ENCODE measurements at places on chromosomes 4 and X.

DNA sequence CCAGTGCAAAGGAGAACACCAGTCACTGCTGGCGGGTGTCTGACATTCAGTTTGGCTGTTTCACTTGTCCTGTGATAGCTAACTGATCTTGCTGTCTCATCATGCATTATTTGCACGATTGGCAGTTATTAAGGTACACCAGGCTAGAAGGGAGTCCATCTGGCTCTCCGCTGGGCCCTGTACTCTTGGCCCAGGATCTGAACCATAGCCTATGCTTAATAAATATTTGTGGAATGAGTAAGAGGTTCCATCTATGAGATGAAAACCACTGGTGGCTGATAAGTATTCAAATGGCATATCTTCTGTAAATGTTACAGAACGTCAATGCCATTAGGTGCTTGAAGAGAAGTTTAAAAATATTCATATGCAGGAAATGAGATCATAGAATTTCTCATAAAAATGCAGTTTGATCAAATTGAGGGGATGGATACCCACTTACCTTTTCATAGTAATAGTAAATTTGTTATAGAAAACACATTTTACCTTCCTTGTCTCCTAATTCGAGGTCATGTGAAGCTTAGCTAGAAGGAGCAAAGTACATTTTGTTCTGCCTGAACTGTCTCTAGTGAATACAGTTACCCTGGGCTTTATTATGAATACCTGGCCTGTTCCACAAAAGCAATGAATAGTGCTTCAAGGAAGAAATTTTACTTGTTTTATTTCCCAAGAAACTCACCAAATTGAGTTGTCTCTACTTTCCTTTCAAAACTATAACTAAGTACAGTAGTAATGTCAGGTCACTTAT, 213.5 kb downstream of the CBR4 start:
- no peak for DNase-seq

- DNase-seq, result no peak
These were observed 969 bp downstream of the STIM2 start for GRCh38 chr4:26861434-26862186.

DNA sequence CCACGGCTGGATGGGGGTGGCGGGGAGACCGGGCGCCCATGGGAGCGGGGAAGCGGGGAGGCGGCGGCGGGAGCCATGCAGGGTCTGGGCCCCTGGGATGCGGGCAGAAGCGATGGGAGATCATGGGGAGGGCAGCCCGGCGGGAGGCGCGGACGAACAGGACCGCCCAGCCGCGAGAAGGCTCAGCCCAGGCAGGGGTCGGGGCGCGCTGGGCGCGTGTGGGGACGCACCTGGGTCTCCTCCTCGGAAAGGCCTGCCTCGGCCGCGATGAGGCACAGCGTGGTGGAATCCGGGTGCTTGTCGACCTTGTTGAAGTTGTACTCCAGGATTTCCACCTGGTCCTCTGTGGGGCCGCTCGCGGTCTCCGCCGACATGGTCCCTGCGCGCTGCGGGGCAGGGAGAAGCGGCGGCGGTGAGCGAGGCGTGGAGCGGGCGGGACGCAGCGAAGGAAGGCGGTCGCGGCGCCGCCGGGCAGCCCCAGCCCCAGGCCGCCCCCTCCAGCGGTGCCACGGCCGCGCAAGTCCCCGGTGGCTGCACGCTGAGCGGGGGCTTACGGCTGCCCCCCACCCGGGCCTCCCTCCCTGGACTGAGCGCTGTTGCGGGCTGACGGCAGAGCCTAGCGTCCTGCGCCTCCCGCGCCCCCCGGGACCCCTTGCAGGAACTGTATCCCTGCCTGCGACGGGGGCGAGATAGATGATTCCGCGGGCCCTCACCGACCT, 25.3 kb downstream of the HOPX start:
- DNase-seq, result no peak

GRCh38 chr4:40349561-40350198, 14.5 kb downstream of the CHRNA9 start:
- DNase-seq, result no peak

GRCh38 chr4:4749137-4749536, 110.3 kb upstream of the MSX1 start:
- DNase-seq, result no peak

DNA sequence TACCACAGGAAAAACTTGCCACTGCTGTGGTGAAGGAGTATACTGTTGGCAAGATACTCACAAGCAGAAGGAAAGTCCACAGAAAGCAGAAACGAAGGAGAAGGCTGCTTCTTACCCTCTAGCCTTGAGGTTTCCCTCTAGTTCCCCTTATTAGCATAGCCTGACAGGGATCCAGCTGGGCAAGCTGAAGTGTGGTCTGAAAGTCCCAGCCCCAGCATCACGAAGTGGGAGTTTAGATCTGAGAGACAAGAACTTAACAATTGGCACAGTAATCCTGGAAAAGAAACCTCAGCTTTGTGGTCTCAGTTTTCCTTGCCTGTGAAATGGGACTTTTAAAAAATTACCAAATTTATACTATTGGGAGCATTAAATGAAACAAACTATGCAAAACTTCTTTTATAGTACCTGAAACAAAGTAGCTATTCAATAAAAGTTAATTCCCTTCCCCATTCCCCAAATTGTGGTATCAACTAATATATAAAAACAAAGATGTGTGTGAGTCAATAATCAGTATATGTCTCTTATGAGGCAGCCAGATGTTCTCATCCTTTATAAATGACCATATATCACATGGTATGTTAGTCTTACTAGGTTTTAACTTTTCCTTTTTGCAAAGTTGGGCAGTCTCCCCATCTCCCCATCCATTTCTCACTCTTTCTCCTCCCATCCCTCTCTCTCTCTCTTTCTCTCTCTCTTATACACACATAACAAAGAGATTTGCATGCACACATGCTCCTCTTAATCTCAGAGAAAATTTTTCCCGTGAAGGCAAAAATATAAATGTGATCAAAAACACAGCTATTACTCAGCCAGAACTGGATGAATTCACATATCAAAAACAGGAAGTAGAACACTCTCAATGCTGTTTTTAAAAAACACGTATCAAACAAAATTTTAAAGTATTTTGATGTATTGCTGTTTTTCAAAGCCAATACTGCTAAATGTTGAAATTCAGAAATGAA, 57.8 kb downstream of the SCFD2 start:
- no peak for DNase-seq

GRCh38 chr4:105318486-105318885, 155.4 kb downstream of the PPA2 start:
- no peak for DNase-seq

GRCh38 chr4:124224256-124224655, 488.3 kb downstream of the ANKRD50 start:
- DNase-seq, result no peak

DNA sequence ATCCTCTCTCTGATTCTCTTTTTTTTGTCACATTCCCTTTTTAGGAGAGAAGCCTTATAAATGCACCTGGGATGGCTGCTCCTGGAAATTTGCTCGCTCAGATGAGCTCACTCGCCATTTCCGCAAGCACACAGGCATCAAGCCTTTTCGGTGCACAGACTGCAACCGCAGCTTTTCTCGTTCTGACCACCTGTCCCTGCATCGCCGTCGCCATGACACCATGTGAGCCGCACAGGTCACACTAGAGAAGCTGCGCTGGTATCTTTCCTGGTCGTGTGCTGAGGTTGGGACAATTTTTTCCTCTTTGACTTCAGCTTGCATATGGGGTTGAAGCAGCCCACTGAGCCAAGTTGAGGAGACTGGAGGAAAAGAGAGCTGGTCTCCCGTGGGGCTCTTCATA, 52.1 kb downstream of the KLF8 start:
- no peak for DNase-seq

DNA sequence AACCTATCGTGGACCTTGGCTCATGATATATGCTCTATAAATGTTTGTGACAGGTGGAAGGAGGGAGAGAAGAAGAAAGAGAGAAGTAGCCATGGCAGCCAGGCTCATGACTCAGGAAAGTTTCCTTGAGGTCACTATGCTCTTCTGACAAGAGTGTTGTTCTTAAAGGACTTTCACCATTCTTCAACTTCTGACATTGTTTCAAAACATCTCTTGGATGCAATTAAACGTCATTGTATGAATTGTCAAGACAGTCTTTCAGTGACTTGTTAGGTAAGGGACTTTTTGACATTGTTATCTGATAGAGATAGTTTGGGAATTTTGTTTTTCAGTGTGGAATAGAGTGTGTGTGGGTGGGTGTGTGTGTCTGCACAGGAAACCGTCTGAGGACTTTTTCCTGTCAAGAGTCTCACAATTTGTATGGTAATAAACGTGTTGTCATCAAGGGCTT, 617.0 kb downstream of the MID1IP1 start:
- DNase-seq, result no peak

DNA sequence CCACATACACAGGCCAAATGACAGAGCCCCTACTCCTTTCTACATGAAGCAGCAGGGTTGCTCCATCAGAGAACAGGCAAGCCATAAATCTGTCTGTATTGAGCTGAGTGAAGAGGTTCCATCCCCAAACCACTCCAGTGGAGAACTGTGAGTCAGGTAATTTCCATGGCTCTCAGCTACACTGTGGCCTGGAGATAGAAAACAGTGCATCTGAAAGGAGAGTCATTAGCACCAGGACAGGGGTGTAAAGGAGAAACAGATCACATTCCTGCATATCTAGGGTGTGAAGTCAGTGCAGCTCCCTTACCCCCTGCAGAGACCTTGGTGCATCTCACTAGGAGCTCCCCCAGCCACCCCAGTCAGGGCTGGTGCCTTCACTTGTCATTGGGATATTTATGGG, 314.7 kb downstream of the CHIC1 start:
- DNase-seq, result no peak

- DNase-seq, result no peak
These were observed 204.8 kb downstream of the TRAM1L1 start for GRCh38 chr4:116880625-116881024.

GRCh38 chr4:122140834-122141233, 11.3 kb upstream of the BLTP1 start:
- no peak for DNase-seq

DNA sequence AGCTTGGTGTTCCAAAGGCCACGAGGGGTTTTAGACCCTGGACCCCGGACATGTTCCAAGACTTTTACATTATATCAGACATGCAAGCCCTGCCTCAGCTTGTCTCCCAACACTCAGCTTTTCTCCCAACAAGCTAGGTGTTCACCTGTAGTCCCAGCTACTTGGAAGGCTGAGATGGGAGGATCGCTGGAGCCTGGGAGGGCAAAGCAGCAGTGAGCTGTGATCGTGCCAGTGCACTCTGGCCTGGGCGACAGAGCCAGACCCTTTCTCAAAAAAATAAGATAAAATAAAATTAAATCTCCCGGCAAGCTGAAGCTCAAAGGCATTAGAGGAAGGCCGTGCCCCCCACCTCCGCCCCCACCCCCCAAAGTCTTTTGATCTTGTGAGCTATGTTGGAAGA, 13.7 kb downstream of the CTAG1A start:
- no peak for DNase-seq

DNA sequence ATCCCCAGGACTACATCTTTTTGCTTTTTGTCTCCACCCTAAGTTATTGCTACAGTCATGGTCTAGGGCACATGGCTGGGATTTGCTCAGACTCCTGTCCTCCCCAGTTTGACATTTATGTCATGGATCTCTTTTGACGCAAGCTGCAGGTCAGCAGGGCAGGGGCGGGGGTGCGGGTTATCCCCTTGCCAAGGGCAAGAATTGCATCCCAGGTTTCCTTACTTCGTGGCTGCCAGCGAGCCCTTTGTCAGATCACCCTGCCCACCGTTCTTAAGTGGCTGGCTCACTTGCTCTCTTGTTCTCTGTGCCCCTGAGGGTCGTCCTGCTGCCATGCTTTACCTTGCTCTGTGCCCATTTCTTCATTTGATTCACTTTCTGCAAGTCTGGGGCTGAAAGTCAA, 21.1 kb upstream of the UBA1 start:
- DNase-seq, result no peak

- DNase-seq, result no peak
These were observed 473.6 kb downstream of the BCOR start for GRCh38 chrX:39624166-39624565.

- no peak for DNase-seq
These were observed at the start of gene NBDY for GRCh38 chrX:56729152-56729850. Gene NBDY, plus strand, starts transcription at chrX:56729243. Its CDS starts 111 bp downstream, at chrX:56729354.

- no peak for DNase-seq
These were observed at the start of gene EFHC2 for GRCh38 chrX:44343412-44344141. Gene EFHC2, minus strand, starts transcription at chrX:44343672. Its CDS starts 84 bp downstream, at chrX:44343588.

DNA sequence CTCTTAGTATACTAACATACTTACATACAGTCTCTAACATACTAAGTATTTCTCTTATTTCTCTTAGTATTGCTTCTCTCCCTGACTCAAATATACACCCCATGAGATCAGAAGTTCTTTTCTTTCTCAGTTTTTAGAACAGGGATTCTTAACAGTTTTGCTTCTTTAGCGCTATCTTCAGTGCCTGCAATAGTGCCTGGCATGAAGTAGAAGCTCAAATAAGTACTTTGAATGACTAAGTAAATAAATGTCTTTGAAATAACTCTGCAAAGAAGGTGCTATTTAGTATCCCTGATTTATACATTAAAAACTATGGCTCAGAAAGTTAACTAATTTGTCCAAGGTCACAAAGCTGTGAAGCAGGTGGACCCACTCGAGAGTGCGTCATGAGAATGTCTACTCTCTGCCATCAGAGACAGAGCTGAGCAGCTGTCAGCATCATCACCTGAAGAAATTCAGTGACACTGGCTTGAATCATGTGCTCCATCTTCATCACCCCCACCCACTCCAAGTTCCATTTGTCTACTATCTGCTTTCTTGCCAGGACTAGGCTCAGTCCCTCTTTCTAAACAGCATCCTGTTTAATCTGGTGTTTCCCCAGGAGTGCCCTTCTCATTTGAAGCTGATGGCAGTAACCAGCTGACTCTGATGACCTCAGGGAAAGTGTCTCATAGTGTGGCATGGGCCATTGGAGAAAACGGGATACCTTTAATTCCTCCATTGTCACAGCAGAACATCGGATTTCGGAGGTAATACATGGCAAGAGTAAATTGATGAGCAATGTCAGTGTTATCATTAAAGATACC, 83.1 kb downstream of the CC2D2A start:
- DNase-seq, result no peak

DNA sequence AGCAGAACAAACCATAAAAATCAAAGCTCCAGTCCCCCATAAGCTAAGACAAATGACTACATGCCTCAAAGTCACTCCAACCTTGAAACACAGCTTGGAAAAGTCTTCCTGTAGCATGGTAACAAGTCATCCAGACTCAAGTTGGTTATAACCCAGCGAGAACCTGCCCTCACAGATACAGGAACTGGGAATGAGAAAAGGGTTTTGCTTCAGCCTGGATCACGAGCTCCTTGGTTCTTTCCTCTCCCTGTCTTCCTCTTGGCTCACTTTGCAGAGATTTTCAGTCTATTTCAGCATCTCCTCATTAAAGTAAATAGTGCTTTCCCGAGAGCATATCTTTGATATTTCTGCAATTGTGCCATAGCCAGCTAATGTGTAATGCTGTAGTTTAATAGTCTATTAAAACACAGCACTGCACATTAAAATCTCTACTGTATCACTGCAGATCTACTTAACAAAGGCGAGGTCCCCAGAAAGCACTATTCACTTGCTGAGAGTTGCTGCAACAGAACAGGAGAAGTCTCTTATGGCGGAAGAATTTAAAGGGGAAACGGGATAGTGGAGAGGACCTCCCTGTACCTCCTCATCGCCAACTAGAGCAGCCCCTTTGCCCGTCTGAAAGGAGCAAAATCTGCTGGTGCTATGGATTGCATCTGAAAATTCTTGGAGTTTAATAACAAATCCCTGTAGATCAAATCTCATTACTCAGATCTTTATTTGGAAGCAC, 249.3 kb upstream of the GATB start:
- no peak for DNase-seq

GRCh38 chrX:148310426-148311165, 189.8 kb upstream of the AFF2 start:
- DNase-seq, result no peak
